GM03348 (cell line): ENCODE measurements at places on chromosomes 13 and 19.

DNA sequence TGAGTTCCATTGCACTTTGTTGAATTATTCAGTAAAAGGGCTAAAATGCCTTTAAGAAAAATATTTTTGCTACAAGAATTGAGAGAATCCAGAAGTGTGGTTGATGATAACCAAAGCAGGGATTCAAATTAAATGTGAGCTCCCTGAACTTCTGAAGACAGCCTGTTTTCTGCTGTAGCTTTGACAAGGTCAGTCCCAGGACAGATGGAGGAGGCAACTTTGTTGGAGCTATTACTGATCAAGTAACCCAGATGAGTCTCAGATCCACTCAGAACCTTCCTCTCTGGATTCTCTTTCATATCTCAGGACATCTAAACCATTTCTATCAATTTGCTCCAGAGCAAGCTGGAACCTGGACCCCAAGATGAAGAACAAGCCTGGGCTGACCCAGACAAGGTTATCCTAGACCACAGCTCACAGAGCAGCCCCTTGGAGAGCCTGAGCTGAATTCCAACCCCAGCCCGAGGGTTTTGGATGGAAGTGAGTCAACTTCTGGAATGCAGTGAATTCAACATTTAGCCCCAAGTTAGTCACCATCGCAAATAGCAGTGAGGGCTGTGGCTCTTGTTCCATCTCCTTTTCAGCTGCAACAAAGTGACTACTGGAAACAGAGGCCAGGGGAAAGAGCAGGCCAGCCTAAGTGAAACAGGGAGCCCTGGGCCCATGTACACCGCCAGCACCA is 137.8 kb upstream of the TSC22D1 start:
- DNase-seq, result peak; percentile 82

DNA sequence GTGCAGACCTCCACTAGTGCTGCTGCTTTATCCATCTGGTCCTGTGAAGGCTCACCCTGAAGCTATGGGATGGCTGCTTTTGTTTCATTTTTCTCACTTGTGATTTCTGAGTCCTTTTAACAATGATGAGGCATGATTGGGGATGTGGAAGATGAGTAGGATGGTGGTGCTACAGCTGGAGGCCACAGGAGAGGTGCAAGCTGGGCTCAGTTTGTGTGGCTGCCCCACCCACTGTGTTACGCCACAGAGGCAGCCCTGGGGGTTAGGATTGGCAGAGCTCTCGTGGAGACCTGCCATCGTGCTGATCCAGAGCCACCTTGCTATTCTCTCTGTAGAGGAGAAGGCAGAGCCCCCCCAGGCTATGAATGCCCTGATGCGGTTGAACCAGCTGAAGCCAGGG is 19.6 kb upstream of the QTRT1 start:
- DNase-seq, result no peak

DNA sequence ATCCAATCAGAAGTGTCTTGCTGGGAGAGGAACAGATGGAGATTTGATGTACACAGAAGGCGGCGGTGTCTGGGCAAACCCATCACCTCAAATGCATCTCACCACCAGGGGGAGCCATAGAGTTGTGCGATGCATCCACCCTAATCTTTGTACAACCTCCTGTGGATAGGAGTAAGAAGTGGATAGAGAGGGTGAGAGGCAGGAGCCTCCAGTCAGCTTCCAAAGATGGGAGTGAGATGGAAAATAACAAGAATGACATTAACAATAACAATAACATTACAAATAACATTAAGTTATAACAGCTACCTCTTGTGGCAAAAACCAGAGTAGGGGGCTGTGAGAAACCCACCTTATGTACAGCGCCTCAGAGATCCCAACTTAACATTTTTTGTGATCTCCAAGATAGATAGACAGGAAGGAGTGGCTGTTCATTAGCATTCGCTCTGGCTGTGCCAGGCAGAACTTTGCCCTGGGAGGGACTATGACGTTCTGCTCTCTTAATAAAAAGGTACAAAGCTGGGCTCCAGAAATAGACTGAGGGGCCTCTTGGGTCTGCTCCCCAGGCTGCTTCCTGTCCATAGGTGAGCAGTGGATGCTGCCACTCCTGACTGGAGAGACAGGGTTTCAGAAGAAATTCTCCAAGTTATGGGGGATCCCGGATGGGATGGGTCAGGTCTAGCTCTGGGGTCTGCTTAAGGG is 5.2 kb upstream of the CEACAM18 start:
- peak; percentile 83 for DNase-seq

GRCh38 chr13:48068952-48069351 is 26.0 kb downstream of the MED4 start:
- DNase-seq, result no peak

GRCh38 chr13:39779337-39780265 is 124.1 kb downstream of the COG6 start:
- DNase-seq, result no peak

DNA sequence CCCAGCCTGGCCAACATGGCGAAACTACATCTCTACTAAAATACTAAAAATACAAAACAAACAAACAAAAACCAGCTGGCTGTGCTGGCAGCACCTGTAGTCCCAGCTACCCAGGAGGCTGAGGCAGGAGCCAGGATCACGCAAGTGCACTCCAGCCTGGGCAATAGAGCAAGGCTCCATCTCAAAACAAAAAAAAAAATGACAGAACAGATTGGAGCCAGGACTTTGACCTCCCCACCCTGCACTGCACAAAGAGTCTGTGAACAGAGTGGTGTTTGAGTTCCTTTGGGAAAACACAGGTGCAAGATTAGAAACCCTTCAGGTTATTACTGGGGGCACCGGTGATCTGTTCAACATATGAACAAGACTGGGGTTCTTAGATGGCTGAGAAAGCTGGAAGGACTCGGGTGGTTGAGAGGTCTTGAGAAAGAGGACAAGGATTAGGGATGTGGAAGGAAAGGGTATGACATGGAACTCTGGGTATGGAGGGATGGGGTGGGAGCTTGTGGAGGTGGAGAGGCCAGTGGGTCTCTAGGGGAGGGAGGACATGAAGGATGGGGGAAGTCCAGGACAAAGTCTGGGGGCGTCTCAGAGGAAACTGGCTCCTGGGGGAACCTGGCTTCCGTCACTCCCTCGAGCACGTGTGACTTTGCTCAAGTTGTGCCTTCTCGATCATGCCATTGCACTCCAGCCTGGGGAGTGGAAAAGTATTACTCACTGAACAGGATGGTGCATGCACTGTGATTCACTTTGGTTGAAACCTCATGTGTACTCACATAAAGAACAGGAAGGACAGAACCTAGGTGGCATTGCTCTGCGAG is 25.9 kb downstream of the RCN3 start:
- peak; percentile 55 for DNase-seq

GRCh38 chr19:43687660-43687997 is 17.7 kb upstream of the PLAUR start:
- DNase-seq, result no peak

DNA sequence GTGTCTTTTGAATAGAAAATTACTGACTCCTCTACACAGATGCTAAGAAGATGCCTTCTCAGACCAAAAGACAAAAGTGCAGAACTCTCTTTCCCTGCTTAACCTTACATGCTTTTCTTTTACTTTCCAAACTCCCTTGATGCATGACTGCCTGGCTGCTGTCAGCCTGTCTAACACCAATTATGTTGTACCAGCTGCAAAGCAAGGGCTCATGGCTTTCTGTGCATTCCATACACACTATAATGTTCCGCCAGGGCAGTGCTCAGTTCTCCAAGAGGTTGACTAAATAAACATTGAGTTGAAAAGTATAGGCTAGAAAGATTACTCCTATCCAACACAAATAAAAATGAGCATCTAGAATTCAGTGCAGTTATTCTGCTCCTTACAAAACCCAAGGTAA is 330.4 kb upstream of the NBEA start:
- no peak for DNase-seq

DNA sequence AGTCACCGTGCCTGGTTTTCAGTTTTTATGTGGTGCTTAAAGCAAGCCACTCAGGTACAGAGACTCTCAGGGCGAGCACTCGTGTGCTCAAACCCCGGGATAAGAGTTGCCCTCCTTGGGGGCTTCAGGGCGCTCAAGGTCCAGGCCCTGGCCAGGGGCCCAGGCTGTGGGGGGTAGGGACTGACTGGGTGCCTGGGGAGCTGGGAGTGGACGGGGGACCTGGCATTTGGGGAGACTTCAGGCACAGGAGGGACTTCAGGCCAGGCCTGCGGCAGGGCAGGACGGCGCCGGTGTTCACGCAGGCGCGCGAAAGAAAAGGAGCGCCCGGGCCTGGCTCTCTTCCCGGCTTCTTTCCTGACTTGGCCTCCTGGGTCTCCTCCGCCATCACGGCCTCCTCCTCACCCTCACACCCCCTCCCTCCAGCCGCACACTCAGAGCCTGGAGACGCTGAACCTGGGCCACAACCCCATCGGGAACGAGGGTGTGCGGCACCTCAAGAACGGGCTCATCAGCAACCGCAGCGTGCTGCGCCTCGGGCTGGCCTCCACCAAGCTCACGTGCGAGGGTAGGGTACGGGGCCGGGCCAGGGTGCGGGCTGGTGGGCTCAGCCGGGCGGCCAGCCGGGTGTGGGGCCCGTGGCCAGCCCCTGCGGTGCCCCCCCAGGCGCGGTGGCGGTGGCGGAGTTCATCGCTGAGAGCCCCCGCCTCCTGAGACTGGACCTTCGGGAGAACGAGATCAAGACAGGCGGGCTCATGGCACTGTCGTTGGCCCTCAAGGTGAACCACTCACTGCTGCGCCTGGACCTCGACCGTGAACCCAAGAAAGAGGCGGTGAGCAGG is 16.1 kb downstream of the NKPD1 start:
- no peak for DNase-seq

GRCh38 chr13:24341439-24341838 is 32.1 kb downstream of the C1QTNF9 start:
- DNase-seq, result no peak

DNA sequence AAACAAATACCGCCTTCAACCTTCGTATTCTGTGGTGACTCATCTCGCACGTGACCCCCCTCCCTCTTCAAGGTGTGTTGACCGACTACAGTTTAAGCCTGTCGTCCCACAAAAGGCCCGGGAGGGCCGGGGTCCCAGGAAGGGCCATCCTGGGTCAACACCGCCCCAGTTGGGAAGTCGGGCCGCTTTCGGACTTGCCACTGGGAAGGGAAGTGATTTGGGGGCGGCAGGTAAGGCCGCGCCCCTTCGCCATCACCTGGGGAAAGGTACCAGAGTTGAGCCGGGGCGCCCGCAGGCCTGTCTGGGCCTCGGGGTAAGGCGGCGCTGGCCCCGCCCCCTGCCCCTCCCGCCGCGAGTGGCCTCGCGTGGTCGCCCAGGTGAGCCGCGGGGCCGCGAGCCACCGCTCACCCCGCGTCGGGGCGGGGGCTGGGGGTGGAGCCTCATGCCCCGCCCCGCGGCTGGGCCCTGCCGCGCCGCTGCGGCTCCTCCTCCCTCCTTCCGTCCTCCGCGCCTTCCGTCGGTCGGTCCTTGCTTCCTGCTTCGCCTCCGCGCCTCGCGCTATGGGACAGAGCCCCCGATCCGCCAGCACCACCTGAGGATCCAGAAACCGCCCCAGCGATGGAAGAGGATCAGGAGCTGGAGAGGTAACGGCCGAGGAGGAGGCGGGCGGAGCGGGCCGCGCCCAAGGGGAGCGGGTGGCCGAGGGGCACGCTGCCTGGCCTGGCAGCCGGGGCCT is at the start of gene POLR1D:
Gene POLR1D, plus strand, starts transcription at position 527 of the 736 bp plus-strand sequence. Its CDS starts 92 bp downstream, at position 619.
- peak; percentile 95 for DNase-seq

DNA sequence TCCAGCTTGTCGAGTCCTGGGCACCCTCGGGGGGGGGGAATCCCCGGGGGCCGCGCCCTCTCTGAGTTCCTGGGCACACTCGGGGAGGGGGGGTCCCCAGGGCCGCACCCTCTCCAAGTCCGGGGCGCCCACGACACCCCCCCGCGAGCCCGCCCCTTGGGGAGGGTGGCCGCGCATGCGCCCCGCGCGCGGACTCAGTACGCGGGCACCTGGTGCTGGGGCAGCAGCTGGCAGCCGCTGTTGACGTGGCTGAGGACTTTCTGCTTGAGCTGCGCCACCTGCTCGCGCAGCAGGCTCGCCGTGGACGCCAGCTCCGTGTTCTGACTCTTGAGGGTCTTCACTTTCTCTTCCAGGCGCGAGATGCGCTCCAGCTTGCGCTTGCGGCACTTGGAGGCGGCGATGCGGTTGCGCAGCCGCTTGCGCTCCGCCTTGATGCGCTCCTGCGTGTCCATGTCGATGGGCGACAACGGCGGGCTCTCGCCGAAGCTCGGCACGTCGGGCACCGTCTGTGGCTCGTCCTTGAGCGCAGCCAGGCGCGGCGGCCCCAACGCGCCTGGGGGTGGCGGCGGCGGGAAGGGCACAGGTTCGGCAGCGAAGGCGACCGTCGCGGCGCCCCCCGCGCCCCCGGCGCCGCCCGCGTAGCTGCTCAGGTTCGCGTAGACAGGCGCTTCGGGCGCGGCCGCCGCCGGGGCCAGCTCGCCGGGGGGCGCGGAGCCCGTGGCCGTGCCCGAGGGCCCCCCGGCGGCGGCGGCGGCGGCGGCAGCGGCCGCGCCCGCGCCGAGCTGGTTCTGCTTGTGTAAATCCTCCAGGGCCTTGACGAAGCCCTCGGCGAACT is 958 bp downstream of the JUND start:
- peak; percentile 92 for DNase-seq

DNA sequence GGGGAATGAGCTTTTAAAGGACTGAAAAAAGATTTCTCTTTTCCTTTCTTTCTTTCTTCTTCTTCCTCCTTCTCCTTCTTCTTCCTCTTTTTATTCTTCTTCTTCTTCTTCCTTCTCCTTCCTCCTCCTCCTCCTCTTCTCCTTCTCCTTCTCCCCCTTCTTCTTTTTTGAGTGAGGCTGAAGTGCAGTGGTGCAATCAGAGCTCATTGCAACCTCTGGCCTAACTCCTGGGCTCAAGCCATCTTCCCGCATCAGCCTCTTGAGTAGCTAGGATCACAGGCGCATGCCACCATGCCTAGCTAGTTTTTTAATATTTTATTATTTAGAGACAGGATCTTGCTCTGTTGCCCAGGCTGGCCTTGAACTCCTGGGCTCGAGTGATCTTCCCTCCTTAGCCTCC is 120.9 kb upstream of the KL start:
- DNase-seq, result no peak

- peak; percentile 73 for DNase-seq
Observed at GRCh38 chr19:43524922-43525835, 1.8 kb downstream of the ETHE1 start.

GRCh38 chr19:17525141-17525540 is 13.7 kb downstream of the PGLS start:
- no peak for DNase-seq

- DNase-seq, result no peak
Observed at GRCh38 chr19:19381007-19381926, 24.2 kb upstream of the GATAD2A start.

GRCh38 chr13:26465514-26465913 is 92.0 kb upstream of the WASF3 start:
- no peak for DNase-seq
